ENCODE measurements at places on chromosomes 1 and 21.

DNA sequence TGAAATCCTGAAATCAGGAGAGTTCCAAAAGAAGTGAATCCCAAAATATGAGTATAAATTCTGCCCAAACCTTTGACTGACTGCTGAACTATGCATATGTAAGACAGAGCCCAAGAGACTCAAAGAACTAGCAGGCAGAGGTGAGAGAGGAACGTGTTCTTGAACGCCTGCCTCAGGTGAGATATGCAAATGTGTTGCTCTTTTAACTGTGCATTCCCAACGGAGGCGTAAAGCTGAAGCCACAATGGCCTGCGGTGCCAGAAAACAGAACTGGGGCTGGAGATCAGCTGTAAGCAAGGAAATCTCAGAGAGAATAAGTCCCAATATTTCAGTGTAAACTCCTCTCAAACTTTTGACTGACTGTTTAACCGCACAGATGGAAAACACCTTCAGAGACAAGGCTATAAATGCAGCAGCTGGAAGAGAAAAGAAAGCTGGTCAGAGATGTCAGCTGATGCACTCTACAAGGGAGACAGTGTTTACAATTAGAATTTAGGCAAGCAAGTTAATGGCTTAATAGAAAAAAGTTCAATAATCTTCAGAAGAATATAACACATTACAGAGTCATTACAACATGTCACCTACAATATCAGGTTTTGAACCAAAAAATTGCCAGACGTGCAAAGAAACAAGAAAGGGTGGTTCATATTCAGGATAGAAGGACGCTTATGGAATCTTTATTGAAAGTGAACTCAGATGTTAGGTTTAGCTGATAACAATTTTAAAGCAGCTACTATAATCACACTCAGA lies 43.0 kb upstream of the TRIM67 start:
- DNase-seq, result no peak

GRCh38 chr1:12453400-12454343 lies 164.3 kb downstream of the DHRS3 start:
- DNase-seq, result no peak

GRCh38 chr1:95352767-95353166 lies 118.8 kb downstream of the RWDD3 start:
- no peak for DNase-seq

DNA sequence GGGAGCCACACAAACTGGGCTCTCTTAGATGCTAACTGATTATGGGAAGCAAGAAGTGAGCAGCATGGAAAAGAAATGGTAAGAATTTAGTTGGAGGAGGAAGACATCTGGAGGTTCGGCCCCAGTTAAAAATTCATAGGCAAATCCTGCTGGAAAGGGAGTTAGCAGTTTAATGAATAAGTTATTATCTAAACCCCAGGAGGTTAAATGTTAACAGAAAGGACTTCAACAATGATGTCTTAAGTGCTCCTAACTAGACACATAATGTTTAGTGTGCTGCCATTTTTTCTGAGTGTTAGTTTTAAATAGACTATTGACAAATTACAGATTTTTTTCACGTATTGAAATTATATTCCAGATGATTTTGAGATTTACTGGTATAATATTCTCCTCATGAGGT lies 1265.3 kb upstream of the ADGRL2 start:
- no peak for DNase-seq

GRCh38 chr1:215018555-215018954 lies 64.0 kb upstream of the KCNK2 start:
- no peak for DNase-seq

DNA sequence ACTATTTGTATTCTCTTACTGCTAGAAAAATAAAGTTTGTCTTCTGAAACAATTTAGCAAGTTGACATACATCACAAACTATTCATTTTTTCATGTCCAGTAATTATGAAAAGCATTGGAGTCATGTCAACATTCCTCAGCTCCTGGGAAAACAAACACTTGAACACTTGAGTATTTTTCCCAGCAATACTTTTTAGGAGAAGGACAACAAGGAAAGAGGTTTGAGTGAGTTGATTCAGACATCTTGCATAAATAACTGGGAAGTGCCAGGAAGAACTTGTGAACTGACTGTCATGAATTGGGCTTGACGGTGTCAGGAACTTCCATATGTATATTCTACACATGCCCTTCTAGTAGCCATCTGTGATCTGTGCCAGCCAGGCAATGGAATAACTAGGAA lies 195.6 kb downstream of the HMCN1 start:
- DNase-seq, result no peak

DNA sequence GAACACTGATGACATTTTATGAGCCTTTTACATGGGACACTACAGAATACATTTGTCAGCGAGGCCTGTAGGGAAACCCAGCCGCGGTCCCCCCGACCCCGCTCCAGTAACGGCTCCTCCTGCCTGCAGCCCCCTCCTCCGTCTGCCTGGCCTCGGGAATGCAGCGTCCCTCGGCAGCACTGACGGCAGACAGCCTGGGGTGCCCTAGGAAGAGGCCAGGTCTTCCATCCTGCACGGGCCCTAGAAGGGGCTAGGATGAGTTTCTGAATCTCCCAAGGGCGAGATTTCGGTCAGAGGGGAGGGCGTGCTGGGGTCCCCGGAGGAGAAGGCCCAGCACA lies 8.4 kb downstream of the SAMD11 start:
- no peak for DNase-seq
